NCI-H187 treated with DMSO at 0.1 percent for 48 hours (cell line): ENCODE measurements at places on chromosomes 2 and 18.

GRCh38 chr2:71510196-71510807, 56.9 kb downstream of the DYSF start:
- no peak for DNase-seq

GRCh38 chr18:74652392-74652988, 54.8 kb downstream of the ZNF407 start:
- DNase-seq, result peak; percentile 7

- DNase-seq, result no peak
Measured at GRCh38 chr2:26550276-26551015, 72.5 kb upstream of the OTOF start.

GRCh38 chr18:13264091-13265007, 45.8 kb downstream of the LDLRAD4 start:
- DNase-seq, result no peak

GRCh38 chr18:78641689-78642231, 337.9 kb upstream of the SALL3 start:
- DNase-seq, result no peak

- DNase-seq, result no peak
Measured at GRCh38 chr2:204203704-204204103, 267.1 kb downstream of the ICOS start.

GRCh38 chr2:18546567-18546966, 13.9 kb downstream of the RDH14 start:
- DNase-seq, result no peak

DNA sequence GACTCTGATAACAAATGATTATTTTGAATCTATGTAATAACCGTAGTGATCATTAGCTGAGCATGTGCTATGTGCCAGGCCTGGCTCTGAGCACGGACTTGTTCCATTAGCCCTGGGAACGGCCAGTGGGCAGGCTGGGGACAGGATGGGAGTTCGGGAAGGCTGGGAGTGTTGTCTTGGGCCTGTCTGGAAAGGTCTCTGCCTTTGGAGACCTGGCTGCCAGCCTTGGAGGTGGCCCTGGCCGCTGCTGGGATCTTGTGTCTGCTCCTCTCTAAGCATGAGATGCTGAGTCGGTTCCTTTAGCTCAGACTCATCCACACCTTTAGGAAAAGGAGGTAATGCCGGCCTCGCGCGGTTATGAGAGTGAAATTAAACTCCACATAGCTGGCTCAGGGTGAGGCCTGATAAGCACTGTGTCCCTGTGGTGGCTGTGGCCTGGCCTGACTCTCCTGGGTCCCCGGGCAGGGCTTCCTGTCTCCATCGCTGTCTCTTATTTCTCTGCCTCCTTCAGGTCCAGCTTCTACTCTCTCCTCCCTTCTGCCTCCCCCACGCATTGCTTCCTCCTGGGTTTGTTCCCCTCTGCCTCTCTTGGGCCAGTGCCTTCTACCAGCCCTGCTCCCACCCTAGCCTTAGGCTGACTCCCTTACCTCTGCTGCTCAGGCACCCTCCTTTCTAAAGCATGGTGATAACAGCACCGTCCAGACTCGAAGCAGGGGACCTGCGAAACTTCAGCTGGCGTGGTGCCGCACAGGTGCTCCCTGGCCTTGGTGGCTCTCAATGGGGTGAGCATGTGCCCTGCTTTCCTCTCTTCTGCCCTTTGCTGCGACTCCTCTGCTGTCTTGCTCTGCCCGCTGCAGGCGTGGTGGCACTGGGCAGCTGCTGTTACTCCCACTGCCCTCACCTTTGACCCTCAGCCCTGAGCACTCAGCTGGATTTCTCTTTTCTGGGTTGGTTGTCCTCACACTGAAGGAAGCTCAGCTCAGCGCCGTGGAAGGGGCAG, 41.8 kb downstream of the NCK2 start:
- DNase-seq, result no peak

DNA sequence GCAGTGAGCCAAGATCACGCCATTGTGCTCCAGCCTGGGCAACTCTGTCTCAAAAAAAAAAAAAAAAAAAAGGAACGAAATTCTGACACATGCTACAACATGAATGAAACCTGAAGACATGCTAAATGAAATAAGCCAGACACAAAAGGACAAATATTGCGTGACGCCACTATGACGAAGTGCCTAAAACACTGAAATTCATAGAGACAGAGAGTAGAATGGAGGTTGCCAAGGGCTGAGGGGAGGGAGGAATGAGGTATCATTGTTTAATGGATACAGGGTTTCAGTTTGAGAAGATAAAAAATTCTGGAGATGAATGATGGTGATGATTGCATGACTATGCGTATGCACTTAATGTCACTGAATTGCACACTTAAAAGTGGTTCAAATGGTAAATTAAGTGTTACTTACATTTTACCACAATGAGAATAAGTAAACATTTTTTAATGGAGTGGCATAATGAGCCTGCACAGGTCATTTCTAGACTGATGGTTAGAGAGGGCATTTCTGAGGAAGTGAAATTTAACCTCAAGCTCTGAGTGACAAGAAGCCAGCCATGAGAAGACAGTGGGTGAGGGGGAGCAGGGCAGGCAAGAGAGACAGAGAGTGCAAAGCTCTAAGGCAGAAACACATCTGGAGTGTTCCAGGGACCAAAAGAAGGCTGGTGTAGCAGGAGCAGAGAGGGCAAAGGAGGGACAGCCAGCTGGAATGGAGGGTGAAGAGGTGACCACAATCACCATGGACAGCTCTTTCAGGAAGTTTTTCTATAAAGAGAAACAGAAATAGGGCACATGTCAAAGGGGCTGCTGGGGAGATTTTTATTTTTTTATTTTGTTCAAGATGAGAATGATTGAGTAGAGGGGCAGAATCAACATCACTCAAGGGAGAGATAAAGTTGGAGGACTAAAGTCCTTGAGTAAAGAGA, 20.6 kb upstream of the EXOC6B start:
- no peak for DNase-seq

GRCh38 chr2:2422621-2423020, 91.5 kb upstream of the MYT1L start:
- DNase-seq, result no peak

DNA sequence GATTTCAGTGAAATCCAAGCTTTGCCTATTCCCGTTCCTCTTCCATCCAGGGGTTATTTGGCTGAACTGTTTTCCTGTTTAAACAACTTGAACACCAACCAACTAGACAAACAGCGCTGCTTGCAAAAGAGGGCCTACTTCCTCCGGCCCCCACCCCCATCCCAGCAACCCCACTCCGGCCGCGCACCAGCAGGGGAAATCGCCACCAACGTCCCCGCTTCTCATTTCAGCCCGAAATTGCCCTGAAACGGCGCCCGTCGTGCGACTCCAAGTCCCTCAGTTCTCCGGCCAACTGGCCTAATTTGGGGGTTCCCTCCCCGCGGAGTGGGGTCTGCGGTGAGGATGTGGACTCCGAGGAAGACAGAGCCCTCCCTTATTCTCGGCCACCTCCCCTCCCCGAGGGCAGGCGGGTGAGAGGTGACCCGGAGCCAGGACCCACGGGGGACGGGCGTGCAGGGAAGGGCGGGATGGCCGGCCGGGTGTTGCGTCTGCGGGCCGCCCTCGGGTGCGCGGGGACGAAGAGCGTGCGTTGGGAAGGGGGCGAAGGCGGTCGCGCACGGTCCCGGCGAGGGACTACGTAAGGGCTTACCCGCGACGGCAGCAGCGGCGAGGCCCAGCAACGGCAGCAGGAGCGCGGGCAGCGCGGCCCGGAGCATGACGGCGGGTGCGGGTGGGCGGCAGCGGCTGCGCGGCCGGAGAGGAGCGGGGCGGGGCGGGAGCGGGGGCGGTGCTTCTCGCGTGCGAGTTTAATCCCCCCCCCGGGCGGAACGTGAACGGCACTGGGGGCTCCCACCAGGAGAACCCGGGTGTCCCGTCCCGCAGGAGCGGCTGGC, at the start of gene CD302:
TSS of gene CD302 (minus strand) at position 666 of the 833 bp plus-strand sequence. CDS start at position 656, 10 bp downstream.
- no peak for DNase-seq

DNA sequence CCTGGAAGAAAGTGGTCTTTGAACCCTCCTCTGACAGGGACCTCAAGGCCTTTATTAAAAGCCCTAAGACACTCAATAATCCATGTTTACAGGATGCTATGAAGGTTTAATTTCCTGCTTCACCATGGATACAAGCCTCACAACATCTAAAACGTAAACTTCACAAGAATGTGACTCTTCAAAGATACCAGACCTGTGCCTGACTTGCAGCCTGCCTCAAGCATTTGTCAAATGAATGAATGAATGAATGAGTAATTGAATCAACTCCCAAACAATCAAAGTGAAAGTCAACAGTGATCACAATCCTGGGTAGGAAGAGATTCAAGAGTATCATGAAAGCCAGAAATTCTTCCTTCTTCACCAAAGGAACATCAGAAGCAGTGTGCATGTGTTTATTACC, 30.4 kb downstream of the KLF7 start:
- DNase-seq, result no peak

- DNase-seq, result no peak
Measured at GRCh38 chr2:179898873-179899272, 37.5 kb upstream of the ZNF385B start.

DNA sequence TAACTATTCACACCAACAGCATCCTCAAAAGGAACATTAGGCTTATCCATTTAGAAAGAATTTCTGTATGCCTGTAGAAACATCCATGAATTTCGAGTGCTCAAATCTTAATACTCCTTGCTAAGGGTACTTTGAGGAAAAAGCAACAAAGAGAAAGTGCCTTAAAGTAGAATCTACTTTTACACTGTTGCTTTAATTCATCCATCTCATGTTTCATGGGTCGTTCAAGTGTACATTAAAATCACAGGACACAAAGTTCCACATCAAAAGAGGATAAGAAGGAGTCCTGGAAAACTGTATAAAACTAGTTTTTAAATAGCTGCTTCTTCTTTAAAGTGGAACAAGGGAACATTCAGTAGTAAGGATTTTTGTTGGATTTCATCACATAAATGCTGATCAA, 54.5 kb downstream of the LRP1B start:
- no peak for DNase-seq

GRCh38 chr2:60539140-60539539, 14.3 kb downstream of the BCL11A start:
- DNase-seq, result no peak

DNA sequence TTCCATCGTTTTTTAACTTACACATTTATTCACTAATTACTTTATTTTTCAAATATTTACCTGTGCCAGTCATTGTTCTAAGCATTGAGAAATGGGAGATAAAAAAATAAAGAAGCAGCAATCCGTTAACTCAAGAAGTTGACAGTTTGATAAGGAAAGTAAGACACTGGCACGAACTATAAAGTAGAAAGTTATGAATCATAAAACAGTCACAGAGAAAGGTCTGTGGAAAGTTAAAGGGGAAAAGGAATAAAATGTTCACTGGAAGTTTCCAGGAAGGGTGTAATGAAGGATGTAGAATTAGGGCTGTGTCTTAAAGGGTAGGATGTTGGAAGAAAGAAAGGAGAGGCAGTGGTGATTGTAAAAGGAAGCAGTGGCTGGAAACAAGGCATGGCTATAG, 118.9 kb downstream of the RDH14 start:
- DNase-seq, result no peak

DNA sequence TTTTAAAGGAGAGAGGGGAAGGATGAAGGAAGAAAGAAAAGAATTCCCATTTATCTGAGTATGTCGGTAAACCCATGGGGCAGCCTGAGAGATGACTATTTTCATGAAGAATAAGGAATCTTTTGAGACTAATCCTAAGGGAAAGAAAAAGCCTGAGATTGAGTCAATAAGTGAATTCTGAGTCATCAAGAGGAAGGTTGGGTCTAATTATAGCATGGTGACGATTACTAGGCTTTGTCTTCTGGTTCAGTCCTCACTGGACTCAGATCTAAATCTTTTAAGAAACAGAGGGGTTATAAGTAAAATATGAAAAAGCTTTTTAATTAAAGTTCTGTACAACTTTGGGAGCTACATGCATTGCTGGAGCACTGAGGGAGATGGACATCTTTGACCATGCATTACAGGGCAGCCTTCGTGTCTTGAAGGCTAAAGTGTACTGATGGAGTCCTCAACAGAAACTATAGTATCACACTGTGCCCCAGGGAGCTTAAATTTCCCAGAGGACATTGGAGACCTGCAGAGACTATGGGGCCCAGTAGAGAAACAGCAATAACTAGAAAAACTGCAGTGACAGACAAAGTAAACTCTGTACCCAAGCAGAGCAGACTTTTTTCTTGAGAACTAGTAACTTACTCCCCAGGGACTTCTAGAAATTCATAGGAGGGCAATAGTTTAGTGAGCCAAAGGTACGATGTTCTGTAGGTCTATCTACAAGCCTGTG, 260.9 kb downstream of the RAD51AP2 start:
- no peak for DNase-seq

DNA sequence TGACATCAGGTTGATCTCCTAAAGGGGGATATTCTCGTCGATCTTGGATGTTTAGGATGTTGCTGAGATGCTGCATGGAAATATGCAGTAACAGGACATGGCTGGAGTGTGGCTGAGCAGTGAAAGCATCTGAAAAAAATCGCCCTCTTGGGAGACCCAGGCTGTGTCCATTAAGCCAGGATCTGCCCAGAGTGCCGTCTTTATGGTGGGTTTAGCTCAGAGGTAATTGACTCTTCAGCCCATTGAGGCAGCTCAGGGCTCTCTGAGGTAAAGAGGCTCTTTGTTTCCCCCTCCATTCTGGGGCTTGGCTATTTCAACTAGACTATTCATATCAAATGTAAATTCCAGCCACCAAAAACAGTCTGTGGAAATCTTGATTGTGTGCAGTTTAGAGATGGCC, 26.5 kb downstream of the OSBPL6 start:
- no peak for DNase-seq

GRCh38 chr18:13449651-13450050, 231.1 kb downstream of the LDLRAD4 start:
- DNase-seq, result no peak

GRCh38 chr2:196066291-196067087, 2.1 kb downstream of the DNAH7 start:
- no peak for DNase-seq

DNA sequence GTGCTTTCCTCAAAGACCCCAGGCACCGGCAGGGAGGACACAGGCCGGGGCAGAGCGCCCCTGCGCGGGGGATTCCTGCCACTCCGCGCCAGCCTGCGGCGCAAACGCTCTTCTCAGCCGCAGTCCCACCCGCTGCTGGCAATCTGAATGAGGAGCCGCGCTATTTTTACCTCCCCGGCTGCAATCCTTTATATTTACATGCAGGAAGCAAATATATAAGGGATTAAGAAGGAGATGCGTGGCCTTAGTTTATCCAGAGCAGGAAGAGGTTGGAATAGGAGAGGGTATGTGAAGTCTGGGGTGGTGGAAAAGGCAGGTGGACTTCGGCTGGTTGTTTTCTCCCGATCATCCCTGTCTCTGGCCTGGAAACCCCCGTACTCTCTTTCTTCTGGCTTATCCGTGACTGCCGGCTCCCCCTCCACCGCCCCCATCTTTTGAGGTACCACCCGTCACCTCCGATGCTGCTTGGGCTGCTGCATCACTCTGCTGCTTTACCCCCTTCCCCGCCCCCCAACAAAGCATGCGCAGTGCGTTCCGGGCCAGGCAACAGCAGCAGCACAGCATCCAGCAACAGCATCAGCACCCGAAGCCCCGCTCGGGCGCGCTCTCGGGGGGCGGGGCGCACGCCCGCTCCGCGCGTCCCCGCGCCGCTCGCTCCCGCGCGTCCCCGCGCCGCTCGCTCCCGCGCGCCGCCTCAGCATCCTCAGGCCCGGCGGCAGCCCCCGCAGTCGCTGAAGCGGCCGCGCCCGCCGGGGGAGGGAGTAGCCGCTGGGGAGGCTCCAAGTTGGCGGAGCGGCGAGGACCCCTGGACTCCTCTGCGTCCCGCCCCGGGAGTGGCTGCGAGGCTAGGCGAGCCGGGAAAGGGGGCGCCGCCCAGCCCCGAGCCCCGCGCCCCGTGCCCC, at the start of gene ADAM23:
TSS of gene ADAM23 (plus strand) at position 700 of the 902 bp plus-strand sequence. CDS start 335 bp downstream, outside the sequence.
- peak; percentile 0 for DNase-seq

- no peak for DNase-seq
Measured at GRCh38 chr2:238954841-238955591, 107.1 kb downstream of the TWIST2 start.

GRCh38 chr2:179302764-179303571, 38.3 kb upstream of the SESTD1 start:
- DNase-seq, result no peak

GRCh38 chr2:204154863-204155262, 218.3 kb downstream of the ICOS start:
- no peak for DNase-seq
